ENCODE measurements at places on chromosomes 4 and X.

DNA sequence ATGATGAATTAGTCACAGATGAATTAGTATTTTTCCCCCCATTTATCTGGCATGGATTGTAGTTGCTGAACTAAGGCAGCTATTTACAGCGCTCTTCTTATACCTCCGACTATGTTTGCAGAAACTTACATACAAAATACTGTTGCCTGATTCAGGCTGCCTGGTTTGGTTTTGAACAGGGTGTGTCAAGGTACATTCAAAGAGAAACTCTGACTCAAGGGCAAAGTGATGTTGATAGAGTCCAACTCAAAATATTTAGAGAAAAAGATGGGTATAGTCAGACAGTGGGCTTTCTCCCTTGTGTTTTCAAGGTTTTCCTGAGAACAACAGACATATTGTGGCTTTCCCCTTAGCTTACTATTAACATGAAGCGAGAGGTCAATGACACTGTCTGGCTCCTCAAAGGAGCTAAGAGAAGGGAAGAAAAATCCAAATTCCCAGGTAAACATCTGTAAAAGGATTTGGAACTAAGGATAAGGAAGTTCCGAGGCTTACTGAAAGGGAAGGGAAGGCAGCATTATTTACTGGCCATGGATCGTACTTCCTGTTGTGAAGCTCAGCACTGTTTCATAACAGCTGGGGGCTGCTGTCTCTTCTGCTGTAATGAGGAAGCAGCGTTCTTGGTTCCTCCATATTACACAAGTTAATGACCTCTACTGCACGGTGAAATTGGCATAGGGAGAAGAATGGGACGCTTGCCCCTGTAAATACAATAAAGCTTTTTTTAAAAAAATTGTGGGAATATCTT, 30.9 kb downstream of the FAM9C start:
- no peak for DNase-seq

DNA sequence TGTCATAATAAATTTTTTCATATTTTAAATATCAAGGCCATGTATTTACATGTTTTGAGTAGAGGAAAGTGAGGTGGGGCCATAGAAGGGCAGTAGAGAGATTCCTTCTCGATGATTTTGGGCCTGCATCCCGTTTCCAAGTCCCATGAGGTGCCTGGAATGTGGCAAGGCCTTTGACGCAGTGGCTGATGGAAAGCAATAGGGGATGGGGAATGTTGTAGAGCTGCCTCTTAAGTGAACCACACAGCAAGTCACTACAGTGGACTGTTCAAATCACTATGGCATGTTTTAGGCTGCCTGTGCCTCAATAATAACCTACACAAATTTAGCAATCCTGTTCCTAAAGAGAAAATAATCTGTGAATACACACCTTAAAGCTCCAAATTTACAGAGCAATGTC, 48.3 kb downstream of the ANXA5 start:
- DNase-seq: no peak

DNA sequence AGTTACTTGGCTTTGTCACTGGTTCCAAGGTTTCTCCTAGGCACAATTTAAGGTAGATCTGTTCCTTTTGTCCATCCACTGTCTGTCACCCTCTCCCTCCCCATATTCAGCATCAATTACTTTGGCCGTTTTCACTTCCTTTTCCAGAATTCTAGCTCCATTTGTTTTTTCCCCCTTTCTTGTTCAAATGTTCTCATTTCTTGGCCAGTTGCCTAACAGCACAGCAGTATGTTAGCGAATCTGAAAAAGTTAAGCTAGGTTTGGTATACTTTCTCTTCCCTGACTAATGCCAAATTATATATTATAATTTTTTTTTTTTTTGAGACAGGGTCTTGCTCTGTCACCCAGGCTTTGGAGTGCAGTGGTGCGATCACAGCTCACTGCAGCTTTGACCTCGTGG, 409.1 kb upstream of the TEX13C start:
- DNase-seq: no peak

DNA sequence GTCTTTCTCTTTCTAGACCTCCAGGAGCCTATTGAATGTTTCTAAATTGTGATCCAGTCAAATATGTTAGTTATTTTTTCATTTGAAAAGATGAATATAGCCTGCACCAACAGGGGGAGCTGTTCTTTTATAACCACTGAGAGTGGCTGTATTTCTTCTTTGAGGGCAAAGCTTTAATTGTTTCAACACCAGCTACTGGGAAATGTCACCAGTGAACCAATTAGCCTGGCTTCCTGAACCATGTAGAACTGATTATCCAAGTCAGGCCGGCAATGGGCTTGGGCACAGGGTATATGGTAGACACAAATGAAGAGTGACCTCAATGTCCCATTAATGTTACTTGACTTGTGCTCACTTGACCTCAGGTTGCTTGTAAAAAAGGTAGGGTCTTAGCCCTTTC, 4.8 kb upstream of the DAPP1 start:
- DNase-seq: peak; percentile 55

GRCh38 chr4:118842055-118842454, 6.1 kb upstream of the SEC24D start:
- no peak for DNase-seq

- DNase-seq: no peak
These were observed 82.2 kb downstream of the APBB2 start for GRCh38 chr4:41132055-41132683.

DNA sequence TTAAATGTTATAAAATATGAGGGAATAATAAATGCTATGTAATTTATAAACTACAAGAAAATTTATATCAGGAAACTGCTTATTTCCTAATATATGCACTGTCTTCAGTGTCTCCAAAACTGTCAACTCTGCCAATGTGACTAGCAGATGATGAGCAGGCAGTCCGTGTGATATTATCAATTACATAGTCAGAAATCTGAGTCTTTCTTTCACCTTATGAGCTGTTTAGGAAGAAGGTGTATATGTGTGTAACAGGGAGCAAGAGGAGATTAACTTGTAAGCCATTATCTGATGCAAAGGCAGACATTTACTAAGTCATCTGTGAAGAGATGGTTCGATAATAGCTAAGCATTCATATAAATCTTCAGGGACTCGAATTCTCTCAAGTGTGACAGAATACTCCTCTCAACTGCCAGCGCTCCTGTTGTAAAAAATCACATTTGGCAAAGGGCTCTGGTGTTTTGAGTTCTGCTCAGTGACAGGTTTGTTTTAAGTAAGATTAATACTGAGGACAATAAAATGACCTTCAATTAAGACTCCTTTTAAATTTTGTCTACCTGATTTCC, 79.7 kb downstream of the SNCA start:
- no peak for DNase-seq

DNA sequence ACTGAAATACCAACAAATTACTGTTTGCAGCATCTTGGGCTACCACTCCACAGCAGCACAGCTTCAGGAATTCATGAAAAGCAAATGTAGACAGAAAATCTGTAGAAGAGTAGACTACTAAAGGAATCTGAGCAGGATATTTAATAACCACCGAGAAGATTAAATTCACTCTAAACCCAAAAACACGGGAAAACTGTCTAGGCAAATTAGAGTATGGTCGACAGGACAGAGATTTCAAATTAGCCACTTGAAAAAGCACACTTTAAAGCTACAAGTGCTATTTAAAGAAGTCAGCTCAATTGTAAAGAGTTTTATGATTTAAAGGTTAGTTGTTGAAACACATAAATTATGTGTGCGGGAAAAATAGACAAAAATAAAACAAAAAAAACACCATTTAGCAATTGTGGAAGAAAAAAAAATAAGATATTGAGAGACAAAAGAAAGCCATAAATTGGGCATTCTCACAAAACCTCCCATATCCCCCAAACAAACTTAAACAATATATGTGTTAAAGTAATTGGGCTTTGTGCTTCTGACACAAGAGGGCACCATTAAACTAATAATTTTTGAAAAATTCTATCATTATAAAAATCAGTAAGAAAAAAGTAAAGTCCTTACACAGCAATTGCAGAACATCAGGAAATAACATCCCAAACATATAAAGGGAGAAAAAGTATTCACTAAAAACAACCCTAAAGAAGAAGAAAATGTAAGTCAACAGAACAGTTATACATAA, 880.8 kb downstream of the TECRL start:
- no peak for DNase-seq

DNA sequence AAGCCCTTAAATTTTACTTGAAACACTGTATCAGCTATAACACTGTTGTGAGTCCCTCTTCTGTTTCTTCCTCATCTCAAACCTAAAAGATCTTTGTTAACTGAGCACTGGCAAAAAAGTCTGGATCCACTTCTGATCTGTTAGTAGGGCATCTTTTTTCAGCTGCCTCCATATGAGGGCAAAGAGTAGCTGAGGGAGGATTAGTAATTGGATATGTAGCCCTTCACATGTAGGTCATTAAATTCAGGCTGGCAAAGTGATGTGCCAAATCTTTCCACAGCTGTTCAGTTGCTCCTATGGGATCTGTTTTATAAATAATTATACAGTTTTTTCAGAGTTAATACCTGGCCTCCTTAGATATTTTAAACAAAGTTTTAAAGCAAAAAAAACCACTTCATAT, 1.1 kb upstream of the TRMT10A start:
- DNase-seq: peak; percentile 38

- no peak for DNase-seq
These were observed 203.4 kb downstream of the MAML3 start for GRCh38 chr4:139950568-139950967.

DNA sequence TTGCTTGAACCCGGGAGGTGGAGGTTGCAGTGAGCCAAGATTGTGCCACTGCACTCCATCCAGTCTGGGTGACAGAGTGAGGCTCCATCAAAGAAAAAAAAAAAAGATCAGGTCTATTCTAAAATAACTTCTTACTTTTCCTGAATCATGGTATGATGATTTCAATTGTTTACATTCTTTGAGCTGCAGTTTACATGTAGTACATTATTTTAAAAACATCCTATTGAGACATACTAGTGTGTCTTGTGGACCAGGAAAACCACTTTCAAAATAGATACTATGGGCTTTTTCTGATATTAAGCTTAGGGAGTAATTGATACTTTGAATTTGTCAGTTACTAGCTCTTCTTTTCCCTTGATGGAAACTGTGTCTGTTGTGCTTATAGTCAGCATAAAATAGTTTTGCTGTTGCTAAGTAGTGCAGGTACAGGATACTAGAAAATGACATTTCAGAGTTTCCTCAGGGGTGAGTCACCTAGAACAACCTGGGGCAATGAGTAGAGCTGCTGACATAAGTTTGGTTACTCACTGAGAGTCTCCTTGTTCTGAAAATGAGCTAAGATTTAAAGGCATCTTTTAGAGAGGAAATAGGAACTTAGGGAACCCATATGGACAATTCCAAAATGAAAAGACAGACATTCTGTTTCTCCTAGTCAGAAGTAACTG, 53.2 kb upstream of the C4orf54 start:
- no peak for DNase-seq

- DNase-seq: no peak
These were observed 3.2 kb downstream of the GSX2 start for GRCh38 chr4:54103190-54103574.

DNA sequence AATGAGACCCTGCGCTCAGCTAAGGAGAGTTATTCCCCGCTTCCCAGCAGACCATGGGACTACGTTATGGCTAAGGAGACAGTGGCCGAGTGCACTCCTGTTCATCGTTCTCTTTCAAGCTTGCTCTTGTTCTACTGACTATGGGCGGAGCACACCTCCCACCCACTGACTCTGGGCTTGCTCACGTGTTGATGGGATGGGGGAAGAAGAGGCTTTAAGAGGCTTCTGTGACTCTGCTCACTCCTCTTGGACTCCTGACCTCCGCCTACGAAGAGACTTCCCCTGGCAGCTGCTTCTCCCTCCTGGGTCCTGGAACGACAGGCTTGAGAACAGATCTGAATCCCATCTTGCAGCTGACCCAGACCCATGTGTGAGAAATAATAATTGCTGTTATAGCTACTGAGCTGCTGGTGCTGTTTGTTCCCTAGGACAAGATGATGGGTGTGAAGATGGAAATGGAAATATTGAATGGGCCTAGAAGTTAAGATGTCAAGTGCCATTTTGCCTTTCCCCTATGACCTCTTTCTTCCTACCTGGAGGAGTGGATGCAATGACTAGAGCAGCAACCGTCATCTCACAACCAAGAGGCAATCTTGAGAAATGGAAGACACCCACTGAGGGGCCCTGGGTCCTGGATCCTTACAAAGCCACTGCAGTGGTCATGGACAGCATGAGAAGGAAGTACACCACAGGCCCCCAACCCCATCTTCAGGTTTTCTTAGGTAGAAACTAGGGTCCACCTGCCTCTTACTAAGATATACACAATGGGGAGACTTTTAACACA, 38.7 kb upstream of the IRAK1 start:
- no peak for DNase-seq

- DNase-seq: no peak
These were observed 46.1 kb downstream of the SLIT2 start for GRCh38 chr4:20297783-20298182.

DNA sequence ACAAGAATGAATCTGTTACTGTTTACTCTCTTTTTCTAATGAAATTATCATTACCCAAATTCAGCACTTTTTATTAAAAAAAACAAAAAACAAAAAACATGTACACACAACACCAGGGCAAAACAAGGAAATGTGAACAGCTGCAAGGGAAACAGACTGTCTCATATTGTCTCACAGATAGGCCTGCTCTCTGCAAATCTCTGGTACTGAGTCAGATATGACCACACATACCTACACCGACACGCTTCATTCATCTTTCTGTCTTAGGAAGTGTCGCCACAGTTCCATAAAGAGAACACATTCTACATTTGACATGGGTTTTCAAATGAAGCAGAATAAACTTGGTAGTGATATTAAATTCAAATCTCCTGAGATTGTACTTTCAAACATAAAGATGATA, 92.2 kb upstream of the GPR34 start:
- no peak for DNase-seq

- no peak for DNase-seq
These were observed 8.4 kb downstream of the TMEM271 start for GRCh38 chr4:567457-568350.

GRCh38 chr4:41202356-41202755, 12.0 kb downstream of the APBB2 start:
- no peak for DNase-seq

All from D341Med (cell line).